ENCODE measurements at places on chromosomes 13 and 19. TPM values are rescaled to one million over a fixed set of nuclear protein-coding genes. Genes with fewer than 3 reads are reported as not detected.

- H3K36me3 ChIP-seq = no peaks in the 10 kb centered on the region
- DNase-seq = no peak
- H3K27ac ChIP-seq = no peak overlapping the region
- H3K4me1 ChIP-seq = no peaks in the 10 kb centered on the region
- H3K27me3 ChIP-seq = no peaks in the 10 kb centered on the region
Observed at GRCh38 chr13:54216221-54216620, 1187.6 kb downstream of the OLFM4 start.

- H3K36me3 ChIP-seq = peaks cover 4% of the 10 kb centered on the region
- no peak for DNase-seq
- no peak overlapping the region for H3K27ac ChIP-seq
Observed at GRCh38 chr13:113472355-113473025, 18.0 kb downstream of the DCUN1D2 start.

GRCh38 chr19:1873524-1874473 lies 10.4 kb upstream of the KLF16 start:
- no peaks in the 10 kb centered on the region for H3K36me3 ChIP-seq
- H3K27me3 ChIP-seq = no peaks in the 10 kb centered on the region
- H3K27ac ChIP-seq = peak overlapping the region; percentile 23
- H3K4me3 ChIP-seq = peak overlapping the region; percentile 29

GRCh38 chr19:45136507-45137178 lies 24.1 kb downstream of the NKPD1 start:
- no peak for DNase-seq
- H3K4me1 ChIP-seq = no peaks in the 10 kb centered on the region
- no peak overlapping the region for H3K4me3 ChIP-seq
- no peak overlapping the region for H3K27ac ChIP-seq
- no peaks in the 10 kb centered on the region for H3K36me3 ChIP-seq
- no peaks in the 10 kb centered on the region for H3K27me3 ChIP-seq

DNA sequence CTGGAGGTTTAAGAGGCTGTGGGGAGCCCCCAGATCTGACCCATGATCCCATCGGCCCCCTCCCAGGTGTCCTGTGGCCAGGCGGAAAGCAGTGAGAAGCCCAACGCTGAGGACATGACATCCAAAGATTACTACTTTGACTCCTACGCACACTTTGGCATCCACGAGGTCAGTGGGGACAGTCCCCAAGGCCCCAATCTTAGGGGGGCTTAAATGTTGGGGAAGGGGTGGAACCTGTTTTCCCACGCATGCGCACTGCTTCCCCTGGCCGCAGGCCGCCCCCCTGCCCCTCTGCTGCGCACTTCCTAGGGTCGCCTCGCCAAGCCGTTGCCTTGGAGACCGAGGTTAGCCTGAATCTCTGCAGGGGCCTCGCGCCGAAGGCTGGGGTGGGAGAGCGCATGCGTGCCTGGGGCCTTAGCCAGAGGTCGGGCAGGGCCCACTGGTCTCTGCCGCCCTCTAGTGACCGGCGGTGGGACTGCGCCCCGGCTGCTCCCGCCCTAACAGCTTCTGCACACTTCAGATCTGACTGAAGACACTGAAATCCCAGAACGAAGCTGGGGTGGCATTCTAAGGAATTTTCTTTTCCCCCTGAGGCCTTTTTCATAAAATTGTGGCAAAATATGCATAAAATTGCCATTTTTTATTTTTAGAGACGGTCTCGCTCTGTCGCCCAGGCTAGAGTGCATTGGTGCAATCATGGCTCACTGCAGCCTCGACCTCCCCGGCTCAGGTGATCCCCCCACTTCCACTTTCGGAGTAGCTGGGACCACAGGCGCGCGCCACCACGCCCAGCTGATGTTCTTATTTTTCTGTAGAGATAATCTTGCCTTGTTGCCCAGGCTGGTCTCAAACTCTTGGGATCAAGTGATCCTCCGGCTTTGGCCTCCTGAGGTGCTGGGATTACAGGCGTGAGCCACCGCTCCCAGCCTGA lies 3.6 kb downstream of the PRMT1 start:
- no peaks in the 10 kb centered on the region for H3K27me3 ChIP-seq
- peaks cover 18% of the 10 kb centered on the region for H3K4me1 ChIP-seq
- H3K27ac ChIP-seq = peak overlapping the region; percentile 44
- H3K36me3 ChIP-seq = peaks cover 13% of the 10 kb centered on the region

DNA sequence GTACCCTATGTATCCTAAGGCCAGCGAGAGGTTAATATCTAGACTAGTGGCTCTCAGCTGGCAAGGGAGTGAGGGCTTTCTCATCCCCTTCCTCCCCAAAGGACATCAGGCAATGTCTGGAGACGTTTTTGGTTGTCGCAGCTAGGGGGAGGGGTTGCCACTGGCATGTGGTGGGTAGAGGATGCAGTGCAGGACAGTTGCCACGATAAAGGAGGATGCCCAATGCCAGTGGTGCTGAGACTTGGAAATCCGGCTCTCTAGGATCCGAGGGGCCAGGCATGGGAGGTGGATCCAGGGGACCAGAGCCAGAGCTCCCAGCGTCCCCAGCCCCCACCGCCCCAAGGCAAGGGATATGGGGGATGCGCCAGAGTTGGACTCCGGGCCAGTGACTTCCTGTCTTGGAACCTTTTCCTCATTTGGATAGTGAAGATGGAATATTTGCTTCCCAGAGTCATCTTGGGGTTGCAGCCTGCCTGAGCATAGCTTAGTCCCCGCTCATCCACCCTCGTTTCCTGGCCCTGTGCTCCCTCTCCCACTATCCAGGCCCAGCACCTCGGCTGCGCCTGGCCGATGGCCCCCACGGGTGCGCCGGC lies 4.9 kb downstream of the SSC5D start:
- no peaks in the 10 kb centered on the region for H3K36me3 ChIP-seq
- peaks cover 32% of the 10 kb centered on the region for H3K4me1 ChIP-seq
- no peaks in the 10 kb centered on the region for H3K27me3 ChIP-seq
- H3K4me3 ChIP-seq = peak overlapping the region; percentile 1

- no peaks in the 10 kb centered on the region for H3K4me1 ChIP-seq
- H3K27me3 ChIP-seq = no peaks in the 10 kb centered on the region
- no peak overlapping the region for H3K4me3 ChIP-seq
- no peaks in the 10 kb centered on the region for H3K36me3 ChIP-seq
- H3K27ac ChIP-seq = no peak overlapping the region
- DNase-seq = no peak
Observed at GRCh38 chr19:52981329-52981728, 18.6 kb upstream of the ZNF816 start.

DNA sequence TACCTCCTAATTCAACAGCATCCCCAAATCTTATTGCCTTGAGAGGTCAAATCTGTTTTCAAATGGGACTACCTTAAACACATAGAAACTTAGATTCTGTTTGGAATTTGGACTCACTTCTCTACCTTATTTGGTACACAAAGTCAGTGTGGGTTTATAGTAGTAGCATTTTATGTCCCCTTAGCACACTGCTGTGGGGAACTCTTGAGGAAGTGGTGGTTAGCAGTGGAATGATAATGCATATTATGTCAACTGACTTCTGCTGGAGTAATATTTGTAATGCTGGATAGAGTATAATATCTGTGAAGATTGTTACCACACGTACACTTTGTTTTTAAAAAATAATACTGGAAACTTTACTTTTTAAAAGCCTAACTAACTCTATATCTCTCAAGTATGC lies 386.3 kb downstream of the NDFIP2 start:
- no peak overlapping the region for H3K27ac ChIP-seq
- peaks cover 11% of the 10 kb centered on the region for H3K4me1 ChIP-seq
- H3K4me3 ChIP-seq = no peak overlapping the region
- peak; percentile 34 for DNase-seq

DNA sequence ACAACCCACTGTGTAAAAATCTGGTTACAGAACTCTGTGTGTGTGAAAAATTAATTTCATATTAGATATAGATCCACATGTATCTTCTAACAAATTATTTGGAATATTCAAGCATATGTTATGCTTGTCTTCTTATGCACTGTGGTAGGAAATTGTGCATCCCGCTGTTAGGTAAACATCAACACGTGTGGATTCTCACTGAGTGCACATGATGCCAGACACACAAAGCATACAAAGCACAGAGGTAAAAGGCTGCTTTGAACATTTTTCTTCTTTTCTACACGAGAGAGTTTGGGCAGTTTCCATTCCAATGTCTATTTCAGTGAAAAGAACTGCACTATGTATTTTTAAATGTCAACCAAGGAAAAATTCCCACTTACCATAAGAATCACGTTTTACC lies 354.9 kb downstream of the PCDH9 start:
- no peak overlapping the region for H3K27ac ChIP-seq
- H3K4me3 ChIP-seq = no peak overlapping the region
- H3K36me3 ChIP-seq = no peaks in the 10 kb centered on the region

GRCh38 chr13:113796964-113797676 lies 38.1 kb downstream of the TMEM255B start:
- H3K4me3 ChIP-seq = no peak overlapping the region
- peaks cover 4% of the 10 kb centered on the region for H3K4me1 ChIP-seq
- no peak overlapping the region for H3K27ac ChIP-seq
- no peaks in the 10 kb centered on the region for H3K36me3 ChIP-seq
- no peak for DNase-seq

- DNase-seq = no peak
- H3K27me3 ChIP-seq = no peaks in the 10 kb centered on the region
Observed at GRCh38 chr13:71611292-71611691, 255.7 kb downstream of the DACH1 start.

DNA sequence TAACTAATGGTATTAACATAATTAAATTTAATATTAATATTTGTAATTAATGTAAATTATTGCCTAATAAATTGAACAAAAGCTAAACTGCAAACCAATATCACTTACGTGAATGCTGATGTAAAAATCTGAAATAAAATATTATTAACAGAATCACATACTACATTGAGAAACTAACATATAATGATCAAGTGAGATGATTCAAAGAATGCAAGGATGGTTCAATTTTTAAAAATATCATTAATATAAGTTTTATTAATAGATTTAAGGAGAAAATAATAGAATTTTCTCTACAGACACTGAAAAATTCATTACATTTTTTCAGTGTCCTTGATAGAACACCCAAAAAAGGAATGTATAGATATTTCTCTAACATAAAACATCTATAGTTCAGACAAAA lies 23.5 kb upstream of the EBPL start:
- H3K4me3 ChIP-seq = no peak overlapping the region
- H3K27me3 ChIP-seq = no peaks in the 10 kb centered on the region
- H3K36me3 ChIP-seq = peaks cover 44% of the 10 kb centered on the region
- no peak overlapping the region for H3K27ac ChIP-seq
- H3K4me1 ChIP-seq = no peaks in the 10 kb centered on the region
- no peak for DNase-seq

- no peaks in the 10 kb centered on the region for H3K27me3 ChIP-seq
- no peaks in the 10 kb centered on the region for H3K4me1 ChIP-seq
- H3K27ac ChIP-seq = no peak overlapping the region
Observed at GRCh38 chr13:48586591-48587103, 53.8 kb upstream of the RCBTB2 start.

DNA sequence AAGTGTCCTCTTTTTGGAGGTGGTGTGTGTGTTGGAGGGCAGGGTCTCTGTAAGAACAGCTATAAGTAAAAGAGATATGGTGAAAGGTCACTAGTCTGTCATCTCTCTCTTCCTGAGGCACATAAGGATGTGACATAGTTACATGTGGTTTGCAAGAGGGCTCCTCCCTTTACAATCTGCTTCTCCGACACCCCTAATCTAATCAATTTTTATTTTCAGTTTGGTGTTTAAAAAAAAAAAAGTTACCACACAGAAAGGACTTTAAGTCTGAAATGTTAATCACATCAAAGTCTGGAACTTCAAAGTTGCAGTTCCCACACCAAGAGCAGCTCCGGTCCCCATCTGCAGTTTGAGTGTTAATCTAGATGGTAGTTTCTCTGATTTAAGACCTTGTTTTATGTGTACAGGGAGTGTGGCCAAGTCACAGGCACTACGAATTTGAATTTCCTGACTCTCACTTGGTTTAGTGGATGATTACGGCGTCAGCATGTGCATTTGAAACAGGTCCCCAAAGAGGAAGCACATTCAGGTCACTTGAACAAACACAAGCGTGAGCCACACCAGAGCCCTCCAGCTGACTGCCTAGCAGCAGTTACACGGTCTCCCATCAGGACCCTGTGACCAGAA lies 53.1 kb downstream of the FOXO1 start:
- H3K27me3 ChIP-seq = no peaks in the 10 kb centered on the region
- H3K27ac ChIP-seq = no peak overlapping the region
- H3K4me3 ChIP-seq = no peak overlapping the region
- H3K36me3 ChIP-seq = no peaks in the 10 kb centered on the region
- no peak for DNase-seq
- peaks cover 10% of the 10 kb centered on the region for H3K4me1 ChIP-seq

DNA sequence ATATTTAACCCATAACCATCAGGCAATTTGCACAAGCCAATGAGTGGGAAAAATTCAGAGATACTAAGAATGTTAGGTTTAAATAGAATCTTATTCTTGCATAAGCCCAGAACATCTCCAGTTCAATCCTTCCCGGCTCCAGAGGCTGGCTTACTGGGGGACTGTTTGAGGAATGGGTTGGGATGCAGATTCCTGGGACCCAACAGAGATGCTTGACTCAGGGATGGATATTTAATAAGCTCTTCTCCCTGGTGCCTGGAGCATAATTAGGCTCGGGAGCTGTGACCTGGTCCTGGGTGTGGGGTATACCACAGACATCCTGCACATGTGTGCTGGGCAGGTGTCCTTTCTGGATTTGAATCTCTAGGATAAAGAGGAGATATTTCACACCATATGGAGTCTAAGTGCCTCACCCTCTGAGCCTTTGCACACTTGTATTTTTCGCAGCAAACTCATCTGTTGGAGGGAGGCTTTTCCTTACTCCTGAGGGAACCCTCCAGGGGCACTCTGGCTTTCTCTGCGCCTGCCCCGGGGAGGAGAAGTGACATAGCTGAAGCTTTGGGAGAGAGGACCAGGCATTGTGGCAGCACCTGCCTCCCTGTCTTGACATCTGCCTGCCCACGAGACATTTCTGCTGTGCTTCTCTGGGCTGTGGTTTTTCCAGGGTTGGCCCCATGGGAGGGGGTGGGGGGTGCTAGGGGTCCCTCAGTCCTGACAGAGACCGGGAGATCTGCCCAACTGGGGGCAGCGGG lies 36.1 kb upstream of the ANKRD10 start:
- no peaks in the 10 kb centered on the region for H3K36me3 ChIP-seq
- DNase-seq = no peak
- no peaks in the 10 kb centered on the region for H3K27me3 ChIP-seq
- no peak overlapping the region for H3K4me3 ChIP-seq
- H3K27ac ChIP-seq = no peak overlapping the region

Gene ZNF177
- total RNA-seq = 1.2 TPM

Gene TECR
- 106 TPM for total RNA-seq

Gene POU2F2
- total RNA-seq = 8.3 TPM

Gene MCEMP1
- not detected for total RNA-seq

Gene IGFL2
- total RNA-seq = 9.8 TPM

Gene GSK3A
- total RNA-seq = 49.5 TPM

Gene CARS2
- total RNA-seq = 44.1 TPM

Gene VSTM1
- not detected for total RNA-seq

Gene ANO8
- total RNA-seq = 9.0 TPM

Gene CASP14
- not detected for total RNA-seq

Gene ACP7
- total RNA-seq = not detected

Gene CALR
- total RNA-seq = 2,193 TPM

Gene BSG
- total RNA-seq = 807 TPM
